ENCODE measurements at places on chromosomes 3 and 15.

DNA sequence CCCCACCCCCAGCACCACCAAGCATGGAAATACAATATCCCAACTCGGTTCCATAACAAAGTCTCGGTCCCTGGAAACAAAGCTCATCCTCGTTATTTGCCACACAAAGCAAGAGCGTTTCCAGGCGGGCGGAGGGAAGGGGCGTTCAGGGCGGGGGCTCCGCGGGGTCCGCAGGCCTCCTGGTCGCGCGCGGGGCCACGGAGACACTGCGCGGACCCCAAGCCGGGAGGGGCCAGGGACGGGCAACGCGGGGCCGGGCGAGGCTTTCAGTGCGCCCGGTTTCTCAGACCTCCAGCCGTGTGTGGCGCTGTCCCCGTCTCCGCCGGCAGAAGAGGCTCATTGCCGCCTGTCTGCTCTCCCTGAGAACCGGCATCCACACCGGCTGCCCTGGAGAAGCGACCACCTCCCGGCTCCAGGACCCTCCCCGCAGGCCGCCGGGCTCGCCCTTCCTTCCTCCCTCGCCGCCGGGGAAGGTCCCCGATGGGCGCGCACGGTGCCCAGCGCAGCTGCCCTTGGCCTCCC, 329.0 kb downstream of the OCA2 start:
- DNase-seq, result no peak

GRCh38 chr15:99454941-99455788, 110.6 kb upstream of the MEF2A start:
- DNase-seq, result no peak

GRCh38 chr15:53530761-53531160, 228.7 kb downstream of the WDR72 start:
- no peak for DNase-seq

DNA sequence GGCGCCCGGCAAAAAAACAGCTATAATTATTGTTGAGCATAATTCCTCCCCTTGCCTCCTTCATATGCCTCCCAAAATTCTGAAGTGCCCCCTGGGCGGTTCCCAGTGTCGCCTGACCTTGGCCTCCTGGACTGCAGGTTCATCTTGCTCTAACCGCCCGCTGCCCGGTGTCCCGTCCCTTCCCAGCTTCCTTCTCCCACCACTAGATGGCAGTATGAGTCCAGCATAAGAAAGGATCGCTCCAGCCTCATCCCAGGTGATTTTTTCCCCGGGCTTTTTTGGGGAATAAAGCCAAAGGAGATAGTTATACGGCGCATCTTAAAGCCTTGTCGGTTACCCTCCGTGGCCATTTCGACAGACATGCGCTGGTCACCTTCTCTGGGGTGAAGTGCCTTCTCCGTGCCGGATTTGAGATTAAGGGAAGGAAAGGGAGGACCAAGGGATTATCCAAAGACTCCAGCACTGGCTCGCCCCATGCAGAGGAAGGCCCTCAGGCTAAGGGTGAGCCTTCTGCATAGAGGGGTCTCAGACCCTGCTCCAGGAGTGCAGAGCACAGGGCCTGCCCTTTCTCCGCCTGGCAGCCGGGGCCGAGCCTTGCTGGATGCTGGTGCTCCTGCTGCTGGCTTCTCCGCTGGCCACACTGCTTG, 45.8 kb upstream of the TRA2B start:
- DNase-seq, result peak; percentile 35

- DNase-seq, result no peak
These were observed 236.2 kb downstream of the TLE3 start for GRCh38 chr15:69861331-69862171.

DNA sequence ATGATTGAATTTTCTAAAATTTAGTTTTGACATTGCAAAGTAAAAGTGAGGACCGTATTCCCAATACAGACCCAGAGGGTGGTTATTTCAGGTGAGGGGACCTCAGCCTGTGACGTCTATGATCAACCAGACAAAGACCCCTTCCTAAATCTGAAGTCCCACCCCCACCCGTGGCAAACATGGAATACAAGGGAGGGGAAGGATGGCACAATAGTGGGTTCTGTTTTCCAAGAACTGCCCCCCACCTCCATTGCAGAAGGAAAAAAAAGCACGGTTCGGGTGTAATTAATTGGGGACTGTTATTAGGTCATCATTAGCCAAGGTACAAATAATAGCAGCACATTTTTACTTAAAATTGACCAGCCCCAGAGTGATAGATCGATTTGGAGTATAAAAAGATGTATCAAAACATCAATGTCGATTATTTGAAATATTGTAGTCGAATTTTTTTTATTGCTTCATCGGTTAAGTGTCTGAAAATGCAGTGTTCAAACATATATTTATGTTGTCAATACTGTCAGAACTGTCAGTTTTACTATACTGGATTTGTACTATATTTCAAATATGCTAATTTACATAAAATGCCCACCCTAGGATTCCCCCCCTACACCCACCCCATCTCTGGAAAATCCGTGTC, 7.5 kb upstream of the MEIS2 start:
- DNase-seq, result no peak

DNA sequence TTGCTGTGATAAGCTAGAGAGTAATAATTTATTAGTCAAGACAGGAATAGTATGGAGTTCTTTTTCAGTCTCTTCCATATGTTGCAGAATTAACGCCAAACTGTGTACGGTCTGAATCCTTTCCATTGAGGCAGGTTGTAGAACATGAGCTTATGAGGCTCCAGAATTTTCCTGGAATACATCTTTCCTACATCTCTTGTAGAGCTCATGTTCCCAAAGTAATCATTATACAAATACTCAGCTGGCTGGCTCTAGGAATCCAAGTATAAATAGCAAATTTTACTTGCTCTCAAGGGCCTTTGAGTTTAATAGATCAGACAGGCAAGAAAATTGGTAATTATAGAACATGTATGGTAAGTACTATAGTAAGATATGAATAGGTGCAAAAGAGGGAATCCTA, 419.4 kb downstream of the RBMS3 start:
- no peak for DNase-seq

- DNase-seq, result no peak
These were observed 748 bp upstream of the AVEN start for GRCh38 chr15:34039790-34040113.

- DNase-seq, result no peak
These were observed 147.3 kb downstream of the SMAD6 start for GRCh38 chr15:66849393-66849745.

DNA sequence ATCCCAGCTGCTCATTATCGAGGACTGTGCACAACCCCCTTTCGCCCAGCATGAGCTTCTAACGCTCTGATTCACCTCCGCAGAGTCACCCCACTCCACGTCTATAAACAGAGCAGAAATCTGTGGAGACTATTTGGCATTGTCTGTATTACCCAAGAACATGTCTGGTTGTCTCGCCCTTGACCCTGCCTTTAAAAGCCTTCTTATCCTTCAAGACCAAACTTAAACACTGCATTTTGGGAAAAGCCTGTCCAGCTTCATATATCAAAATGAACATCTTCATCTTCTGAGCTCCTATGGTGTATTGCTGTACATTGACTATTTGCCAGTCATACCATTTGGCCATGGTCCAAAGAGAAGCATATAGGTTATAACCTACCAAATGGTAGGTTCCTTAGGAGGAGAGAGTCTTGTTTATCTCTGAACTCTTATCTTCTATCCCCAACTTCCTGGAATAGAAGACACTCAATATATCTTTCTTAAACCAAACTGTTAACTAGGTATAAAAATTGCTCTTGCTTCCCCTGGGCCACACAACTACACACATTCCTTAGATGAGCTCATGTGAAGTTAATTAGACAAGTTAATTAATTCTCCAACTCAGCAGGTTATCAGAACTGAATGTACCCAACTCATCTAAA, 90.1 kb downstream of the FBN1 start:
- no peak for DNase-seq

GRCh38 chr3:181906338-181906737, 194.6 kb downstream of the SOX2 start:
- DNase-seq, result no peak

DNA sequence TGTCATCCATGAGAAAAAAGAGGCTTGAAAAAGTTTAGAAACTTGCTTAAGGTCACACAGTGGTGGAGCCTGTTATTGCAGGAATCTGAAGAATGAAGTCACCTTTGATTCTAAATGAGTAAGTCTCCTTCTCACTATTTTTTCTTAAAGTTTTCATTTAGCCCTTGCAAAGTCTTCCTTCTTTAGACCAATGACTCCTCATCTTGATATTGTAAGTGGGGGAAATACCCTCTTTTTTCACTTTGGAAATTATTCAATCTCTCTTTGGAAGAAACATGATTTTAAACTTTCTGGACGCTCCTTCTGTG, 787 bp upstream of the SLMAP start:
- DNase-seq, result no peak

DNA sequence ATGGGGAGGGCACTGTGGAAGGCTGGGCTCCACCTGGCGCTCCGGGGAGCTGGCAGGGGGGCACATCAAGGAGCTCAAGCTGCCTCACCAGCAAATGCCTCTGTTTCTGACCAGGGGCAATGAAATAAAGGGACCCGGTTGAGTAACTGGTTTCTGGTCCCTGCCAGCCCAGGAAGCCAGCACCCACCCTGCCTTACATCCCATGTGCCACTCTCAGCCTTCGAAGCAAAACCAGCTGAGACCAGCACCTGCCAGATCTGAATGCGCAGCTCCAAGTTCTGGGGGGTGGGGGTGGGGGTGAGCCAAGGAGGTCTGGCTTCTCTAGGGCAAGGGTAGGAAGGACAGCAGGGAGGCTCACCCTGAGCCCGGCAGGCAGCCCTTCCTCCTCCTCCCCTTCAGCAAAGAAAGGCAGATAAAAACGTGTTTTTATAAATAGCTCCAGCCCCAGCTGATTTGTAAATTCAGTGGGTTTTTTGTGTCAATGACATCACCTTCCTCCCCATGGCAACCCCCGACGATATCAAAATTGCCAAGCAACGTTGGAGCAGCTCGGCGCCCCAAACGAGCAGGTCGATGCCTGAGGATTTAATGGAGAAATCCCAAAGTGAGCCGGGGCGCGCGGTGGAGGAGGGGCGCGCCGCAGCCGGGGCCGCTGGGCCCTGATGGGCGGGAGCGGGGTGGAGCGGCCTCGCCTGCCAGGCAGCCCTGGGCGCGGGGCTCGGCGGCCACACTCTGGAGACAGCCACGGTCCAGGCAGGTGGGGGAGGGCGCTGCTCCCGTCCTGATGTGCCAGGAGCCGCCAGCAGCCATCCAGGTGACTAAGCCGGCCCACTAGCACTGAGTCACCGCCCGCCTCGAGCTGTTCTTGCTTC, at the start of gene PAK6:
TSS of gene PAK6 (plus strand) at position 532 of the 872 bp plus-strand sequence. CDS start 25,723 bp downstream, outside the sequence.
- no peak for DNase-seq

GRCh38 chr15:98599909-98600691, 48.2 kb upstream of the IGF1R start:
- no peak for DNase-seq

DNA sequence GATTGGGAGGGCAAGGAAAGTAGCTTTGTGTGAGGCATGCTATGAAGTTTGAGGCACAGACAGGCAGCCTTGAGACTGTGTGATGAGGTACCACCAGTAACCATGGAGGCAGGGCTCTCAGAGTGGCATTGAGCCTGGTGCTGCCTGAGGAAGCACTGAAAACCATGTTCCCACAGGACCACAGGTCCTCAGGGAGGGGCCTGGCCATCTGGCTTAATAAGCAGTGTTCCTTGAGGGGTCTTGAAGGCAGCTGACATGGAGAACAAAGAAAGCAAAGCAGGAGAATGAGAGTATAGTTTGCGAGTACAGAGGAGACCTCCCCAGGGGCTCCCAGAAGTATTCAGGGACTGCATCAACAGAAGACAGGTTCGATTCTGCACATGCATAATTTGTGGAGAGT, 346.6 kb downstream of the EPHB1 start:
- DNase-seq, result no peak

DNA sequence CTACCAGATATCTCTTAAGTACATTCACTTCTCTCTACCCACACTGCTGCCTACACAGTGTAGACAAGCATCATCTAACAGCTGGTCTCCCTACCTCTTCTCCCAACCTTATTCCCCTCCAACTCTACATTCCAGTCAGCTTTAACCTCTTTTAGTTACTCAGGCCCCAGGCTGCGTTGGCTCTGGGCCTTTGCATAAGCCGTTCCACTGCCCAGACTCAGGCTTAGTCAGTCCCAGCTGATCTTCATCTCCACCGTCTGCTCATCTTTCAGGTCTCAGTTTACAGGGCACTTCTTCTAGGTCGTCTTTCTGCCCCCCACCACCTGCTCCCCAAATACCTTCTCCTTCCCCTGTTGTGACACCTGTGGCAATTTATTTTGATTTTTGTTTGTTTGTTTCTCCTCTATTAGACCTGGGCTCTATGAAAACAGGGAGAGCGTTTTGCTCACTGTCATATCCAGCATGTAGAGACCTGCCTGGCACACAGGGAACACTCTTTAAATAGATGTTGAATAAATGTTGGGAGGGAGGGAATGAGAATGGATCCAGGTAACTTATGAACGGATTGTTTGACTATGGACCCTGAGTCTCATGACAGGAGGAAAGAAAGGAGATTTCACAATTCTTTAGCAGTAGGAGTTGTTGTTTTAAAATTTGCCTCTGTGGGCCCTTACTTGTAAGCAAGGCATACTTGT, 11.1 kb downstream of the SLC27A2 start:
- no peak for DNase-seq

GRCh38 chr15:52146776-52147175, 34.2 kb upstream of the BCL2L10 start:
- DNase-seq, result no peak

DNA sequence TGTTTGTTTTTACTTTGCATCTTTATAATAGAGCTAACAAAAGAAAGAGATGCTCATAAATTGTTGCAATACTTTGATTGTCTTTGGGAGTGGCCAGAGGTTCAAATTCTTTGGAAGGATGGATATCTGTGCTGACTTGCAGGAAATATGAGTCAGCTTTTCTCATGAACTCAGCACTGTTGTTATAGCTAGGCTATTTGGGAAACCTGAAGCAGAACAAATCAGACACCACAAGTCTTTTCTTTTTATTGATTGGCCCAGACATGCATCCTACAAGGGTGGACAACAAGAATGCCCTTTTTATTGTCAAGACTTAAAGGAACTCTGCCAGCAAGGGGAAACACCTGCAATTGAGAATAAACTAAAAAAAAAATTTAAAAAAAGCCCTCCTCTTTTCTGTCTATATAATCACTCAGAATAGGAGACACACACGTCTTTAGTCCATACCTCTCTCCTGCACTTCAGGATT, 4.6 kb upstream of the DENND4A start:
- DNase-seq, result no peak

DNA sequence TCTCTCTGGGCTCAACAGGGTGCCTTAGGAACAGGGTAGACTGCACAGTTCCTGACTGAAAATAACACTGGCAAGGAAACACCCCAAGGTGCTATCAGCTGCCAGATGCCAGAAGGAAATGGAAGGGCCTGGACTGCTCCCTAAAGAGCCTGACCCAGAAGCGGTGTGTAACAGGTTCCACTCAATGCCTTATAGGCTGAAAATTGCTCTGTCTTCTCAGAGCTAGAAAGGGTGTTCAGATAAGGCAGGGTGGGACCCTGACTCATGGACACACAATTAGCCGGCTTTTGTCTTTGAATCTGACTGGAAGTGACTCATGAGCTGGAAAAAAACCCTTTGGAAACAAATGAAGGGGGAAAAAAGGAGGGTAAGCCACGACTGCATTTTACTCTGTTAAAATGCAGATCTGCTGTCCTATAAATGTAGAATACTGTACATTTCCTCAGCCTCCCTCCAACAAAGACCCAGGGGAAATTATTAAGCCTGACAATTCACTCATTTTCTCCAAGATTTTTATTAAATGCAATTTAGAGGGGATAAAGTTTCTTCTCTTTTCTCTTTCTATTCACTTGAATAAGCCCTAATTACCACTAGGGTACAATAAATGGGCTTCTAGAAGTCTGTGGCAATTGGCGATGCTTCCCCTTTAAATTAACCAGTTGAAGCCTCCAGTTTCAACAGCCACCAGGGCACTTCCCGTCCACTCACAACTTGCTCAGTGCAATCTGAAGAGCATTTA, 160.2 kb upstream of the TBL1XR1 start:
- no peak for DNase-seq

GRCh38 chr3:115977866-115978265, 354.6 kb downstream of the GAP43 start:
- no peak for DNase-seq

All from effector memory CD4-positive, alpha-beta T cell (primary cell).